ENCODE measurements at places on chromosomes 13 and 19.

GRCh38 chr19:2912306-2912705 lies 11.6 kb downstream of the ZNF57 start:
- DNase-seq, result no peak

DNA sequence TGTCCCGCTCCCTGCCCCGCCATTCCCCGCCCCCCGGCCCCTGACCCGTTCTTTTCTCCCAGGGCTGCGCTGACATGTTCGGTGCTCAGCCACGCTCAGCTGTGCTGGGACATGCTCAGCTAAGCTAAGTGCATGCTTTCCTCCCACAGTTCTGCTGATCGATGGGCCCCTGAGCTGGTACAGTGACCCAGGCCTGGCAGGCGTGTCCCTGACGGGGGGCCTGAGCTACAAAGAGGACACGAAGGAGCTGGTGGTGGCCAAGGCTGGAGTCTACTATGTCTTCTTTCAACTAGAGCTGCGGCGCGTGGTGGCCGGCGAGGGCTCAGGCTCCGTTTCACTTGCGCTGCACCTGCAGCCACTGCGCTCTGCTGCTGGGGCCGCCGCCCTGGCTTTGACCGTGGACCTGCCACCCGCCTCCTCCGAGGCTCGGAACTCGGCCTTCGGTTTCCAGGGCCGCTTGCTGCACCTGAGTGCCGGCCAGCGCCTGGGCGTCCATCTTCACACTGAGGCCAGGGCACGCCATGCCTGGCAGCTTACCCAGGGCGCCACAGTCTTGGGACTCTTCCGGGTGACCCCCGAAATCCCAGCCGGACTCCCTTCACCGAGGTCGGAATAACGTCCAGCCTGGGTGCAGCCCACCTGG lies 3.7 kb downstream of the TNFSF9 start:
- no peak for DNase-seq

GRCh38 chr19:5838353-5839064 lies 993 bp downstream of the FUT6 start:
- no peak for DNase-seq

DNA sequence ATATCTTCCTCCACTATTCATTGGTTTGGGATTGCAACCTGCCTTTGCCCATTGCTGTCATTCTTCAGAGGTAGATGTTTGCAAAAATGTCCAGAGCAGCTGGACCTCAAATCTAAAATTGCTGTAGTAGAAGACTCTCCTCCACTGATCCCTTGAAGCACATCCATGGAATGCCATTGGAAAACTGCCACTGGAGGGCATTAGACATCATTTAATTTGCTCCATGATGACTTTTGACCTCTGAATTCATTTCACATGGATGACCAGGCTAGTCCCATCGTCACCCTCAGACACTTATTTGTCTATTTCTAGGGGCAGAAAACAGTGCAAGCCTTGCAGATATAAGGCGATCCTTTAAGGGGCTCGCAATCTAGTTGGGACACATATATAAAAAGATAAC lies 33.9 kb upstream of the FLT1 start:
- no peak for DNase-seq

GRCh38 chr13:74889321-74889720 lies 592.6 kb downstream of the TBC1D4 start:
- DNase-seq, result peak; percentile 6

- no peak for DNase-seq
These were observed 31.1 kb downstream of the ITM2B start for GRCh38 chr13:48264058-48264457.

DNA sequence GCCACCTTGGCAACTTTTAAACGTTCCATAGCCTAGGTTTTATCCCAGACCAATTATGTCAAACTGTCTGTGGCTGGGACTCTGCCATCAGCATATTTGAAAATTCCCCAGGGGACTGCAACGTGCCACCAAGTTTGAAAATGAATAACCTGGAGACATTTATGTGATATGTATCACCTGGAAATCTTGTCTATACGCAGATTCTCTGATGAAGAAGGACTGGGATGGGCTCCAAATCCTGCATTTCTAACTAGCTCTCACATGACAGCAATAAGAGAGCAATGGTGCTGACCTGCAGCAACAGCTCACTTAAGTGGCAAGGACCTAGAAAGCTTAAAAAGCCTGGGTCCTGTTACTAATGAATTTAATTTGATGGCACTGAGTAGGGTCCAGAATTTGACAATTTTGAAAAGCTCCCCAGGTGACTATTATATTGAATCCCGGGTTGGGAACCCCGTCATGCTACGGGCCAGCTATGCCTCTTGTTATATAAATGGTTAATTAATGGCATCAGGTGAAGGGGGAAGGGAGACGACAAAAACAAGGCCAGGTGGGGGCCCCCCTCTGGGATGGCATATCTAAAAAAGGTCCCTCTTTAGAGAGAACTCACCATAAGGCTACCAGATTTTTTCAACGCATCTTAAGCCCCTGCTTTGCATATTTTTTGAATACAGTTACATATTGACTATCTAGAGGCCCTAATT lies 213.7 kb downstream of the ZIC5 start:
- DNase-seq, result no peak

DNA sequence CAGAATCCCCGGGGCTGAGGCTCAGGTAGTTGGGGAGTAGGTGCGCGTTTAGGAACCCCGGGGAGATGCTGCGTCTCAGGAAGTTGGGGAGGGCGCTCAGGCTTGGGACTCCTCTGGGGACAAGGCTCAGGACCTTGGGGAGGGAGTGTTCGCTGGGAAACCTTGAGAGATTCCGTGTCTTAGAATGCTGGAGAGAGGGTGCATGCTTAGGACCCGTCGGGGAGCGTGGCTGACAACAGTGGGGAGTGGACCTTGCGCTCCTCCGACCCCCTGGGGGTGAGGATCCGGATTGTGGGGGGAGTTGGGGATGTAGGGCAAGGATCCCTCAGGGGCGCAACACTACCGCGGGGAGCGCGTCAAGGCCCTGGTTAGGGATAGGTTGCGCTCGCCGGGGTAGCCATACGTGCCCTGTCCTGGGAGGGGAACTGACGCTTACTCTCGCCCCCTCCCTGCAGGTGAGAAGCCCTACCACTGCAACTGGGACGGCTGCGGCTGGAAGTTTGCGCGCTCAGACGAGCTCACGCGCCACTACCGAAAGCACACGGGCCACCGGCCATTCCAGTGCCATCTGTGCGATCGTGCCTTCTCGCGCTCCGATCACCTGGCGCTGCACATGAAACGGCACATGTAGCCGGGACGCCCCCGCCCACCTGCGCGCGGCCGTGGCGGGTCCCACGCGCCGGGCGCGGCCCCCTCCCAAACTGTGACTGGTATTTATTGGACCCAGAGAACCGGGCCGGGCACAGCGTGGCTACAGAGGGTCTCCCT lies 2.0 kb downstream of the KLF2 start:
- DNase-seq, result no peak

DNA sequence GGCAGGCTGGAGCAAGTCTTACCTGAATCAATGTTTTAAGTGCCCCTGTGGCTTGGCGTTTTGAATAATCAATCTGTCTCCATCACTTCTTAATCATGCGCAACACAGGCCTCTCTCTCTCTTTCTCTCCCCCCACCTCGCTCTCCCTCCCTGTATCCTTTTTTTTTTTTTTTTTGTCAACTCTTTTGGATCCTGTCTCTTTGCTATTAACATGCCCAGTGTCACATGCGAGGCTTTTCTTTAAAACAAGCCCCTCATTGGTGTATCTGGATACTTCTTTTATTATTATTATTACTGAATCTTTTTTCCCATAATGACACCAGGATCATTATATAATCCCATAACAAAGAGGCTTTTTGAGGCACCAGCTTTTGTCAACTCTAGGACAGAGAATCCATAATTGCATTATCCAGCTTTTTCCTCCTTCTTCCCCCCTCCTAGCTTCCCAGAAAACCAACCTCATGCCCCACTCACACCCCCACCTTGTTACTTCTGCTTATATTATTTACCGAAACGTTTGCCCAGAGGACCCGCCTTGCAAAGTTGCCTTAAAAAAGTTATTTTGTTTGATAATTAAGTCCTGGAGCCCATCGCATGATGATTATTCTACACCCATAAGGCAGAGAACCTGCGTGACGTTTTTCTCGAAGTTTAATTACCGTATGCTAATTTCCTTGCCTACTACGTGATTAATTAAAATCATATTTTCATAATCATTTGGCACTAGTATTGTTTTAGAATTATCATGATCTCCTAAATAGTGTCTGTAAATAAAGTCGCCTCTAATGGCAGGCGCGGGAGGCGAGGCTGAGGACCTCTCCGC lies 148.1 kb upstream of the ZNF536 start:
- no peak for DNase-seq

GRCh38 chr13:87678372-87678752 lies 7.2 kb downstream of the SLITRK5 start:
- no peak for DNase-seq

- DNase-seq, result no peak
These were observed 72.8 kb downstream of the CCDC70 start for GRCh38 chr13:51934461-51935087.
